Vagina (tissue), 2 donors: ENCODE measurements at places on chromosomes 4 and X. TPM values are rescaled to one million over a fixed set of nuclear protein-coding genes. Genes with fewer than 3 reads are reported as not detected.

DNA sequence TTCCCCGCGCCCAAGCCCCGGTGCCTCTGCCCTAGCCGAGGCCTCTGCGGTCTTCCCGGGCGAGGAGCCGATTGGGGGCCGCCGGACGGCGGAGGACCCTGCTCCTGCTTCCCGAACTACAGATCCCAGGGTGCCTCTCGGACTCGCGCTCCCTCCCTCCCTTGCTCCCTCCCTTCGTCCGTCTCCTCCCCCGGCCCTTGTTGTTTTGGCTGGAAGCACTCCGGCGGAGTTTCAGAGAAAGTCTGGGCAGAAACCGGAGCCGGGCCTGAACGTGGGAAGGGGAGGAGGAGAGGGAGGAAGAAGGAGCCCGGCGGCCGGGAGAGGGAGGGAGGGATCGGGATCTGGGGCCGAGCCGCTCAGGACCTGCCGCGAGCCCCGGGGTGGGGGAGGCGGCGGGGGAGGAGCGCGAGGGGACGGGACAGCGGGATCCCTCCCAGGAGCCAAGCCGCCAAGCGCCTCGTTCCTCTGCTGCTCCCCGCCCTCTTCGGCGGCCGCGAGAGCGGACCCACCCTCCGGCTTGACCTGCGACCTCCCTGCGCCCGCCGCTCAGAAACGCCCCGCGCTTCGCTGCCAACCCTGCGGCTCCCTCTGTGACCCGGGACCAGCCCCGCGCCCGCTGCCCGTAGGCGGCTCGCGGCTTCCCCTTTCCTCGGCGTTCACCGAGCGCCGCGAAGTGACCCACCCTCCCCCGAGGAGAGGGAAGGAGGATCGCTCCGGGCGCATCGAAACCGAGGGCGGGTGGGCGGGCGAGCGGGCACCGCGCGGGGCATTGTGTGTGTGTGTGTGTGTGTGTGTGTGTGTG lies 496 bp upstream of the GAB1 start:
- H3K36me3 ChIP-seq, result no peaks in the 10 kb centered on the region
- H3K27me3 ChIP-seq, result no peaks in the 10 kb centered on the region
- no peak for DNase-seq

GRCh38 chr4:183358215-183358755 lies 36.1 kb upstream of the CLDN24 start:
- H3K27ac ChIP-seq, result no peak overlapping the region
- no peak for DNase-seq
- peaks cover 8% of the 10 kb centered on the region for H3K4me1 ChIP-seq
- no peaks in the 10 kb centered on the region for H3K27me3 ChIP-seq
- H3K4me3 ChIP-seq, result no peak overlapping the region

DNA sequence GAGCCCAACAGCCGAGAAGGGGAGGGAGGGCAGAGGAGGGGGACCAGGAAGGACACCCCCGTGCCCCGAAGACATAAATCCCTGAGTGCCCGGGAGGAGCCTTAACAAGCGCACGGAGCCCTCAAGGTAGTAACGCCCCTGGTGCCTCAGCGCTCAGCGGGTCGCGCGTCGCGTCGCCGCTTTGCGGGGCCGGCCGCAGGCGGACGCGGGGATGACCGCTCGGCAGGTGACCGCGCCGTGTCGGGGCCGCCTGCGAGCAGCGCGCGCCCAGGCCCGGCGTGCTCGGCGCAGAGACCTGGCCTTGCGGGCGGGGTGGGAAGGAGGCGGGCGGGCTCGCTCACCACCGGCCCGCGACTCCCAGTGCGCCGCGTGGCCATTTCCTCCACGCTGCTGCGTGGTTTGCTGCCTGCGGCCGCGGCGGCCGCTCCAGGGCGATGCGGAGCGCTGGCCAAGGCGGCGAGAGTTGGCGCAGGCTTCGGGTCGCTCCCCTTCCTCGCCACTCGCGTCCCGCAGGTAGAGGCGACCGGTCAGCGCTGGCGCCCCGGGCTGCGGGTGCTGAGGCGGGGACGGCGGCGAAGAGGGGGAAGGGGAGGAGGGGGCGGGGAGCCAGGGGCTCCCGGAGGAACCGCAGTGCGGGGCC lies 632 bp downstream of the CCSER1 start:
- no peak for DNase-seq
- H3K4me1 ChIP-seq, result peaks cover 9% of the 10 kb centered on the region
- peak overlapping the region; percentile 70 for H3K4me3 ChIP-seq
- peak overlapping the region; percentile 71 for H3K27ac ChIP-seq
- H3K36me3 ChIP-seq, result no peaks in the 10 kb centered on the region

The MAP7D3 gene
- total RNA-seq, result 15.0 TPM

The GLUD2 gene
- 0.98 TPM for total RNA-seq

- no peak overlapping the region for H3K27ac ChIP-seq
- H3K4me1 ChIP-seq, result peaks cover 10% of the 10 kb centered on the region
- H3K36me3 ChIP-seq, result no peaks in the 10 kb centered on the region
- no peaks in the 10 kb centered on the region for H3K27me3 ChIP-seq
Observed at GRCh38 chr4:53514509-53514908, 76.8 kb downstream of the LNX1 start.

DNA sequence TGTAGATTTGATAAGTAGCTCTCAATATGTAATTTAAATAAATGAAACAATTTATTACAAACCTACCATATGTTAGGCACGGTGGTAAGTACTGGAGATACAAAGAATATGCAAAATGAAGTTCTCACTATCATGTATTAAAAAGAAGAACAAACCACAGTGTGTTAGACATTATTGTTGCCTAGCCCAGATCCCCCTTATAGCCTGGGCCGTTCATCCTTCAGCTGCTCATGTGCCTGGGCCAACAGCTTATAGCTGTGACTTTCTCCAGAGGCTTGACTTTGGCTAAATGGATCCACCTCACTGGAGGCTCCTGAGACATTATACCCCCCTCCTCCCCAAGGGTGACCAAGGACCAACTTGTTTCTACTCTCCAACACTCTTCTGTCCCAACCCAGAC lies 29.8 kb upstream of the CCNG2 start:
- no peak overlapping the region for H3K4me3 ChIP-seq
- H3K27me3 ChIP-seq, result no peaks in the 10 kb centered on the region
- no peak for DNase-seq
- H3K36me3 ChIP-seq, result no peaks in the 10 kb centered on the region
- no peak overlapping the region for H3K27ac ChIP-seq
- peaks cover 5% of the 10 kb centered on the region for H3K4me1 ChIP-seq
